ENCODE measurements at places on chromosomes 16 and 17. TPM values are rescaled to one million over a fixed set of nuclear protein-coding genes. Genes with fewer than 3 reads are reported as not detected.

- H3K27me3 ChIP-seq = peaks cover 26% of the 10 kb centered on the region
- no peaks in the 10 kb centered on the region for H3K36me3 ChIP-seq
- no peak overlapping the region for H3K4me3 ChIP-seq
- no peak overlapping the region for H3K27ac ChIP-seq
Measured at GRCh38 chr16:88955906-88956305, 21.1 kb downstream of the CBFA2T3 start.

DNA sequence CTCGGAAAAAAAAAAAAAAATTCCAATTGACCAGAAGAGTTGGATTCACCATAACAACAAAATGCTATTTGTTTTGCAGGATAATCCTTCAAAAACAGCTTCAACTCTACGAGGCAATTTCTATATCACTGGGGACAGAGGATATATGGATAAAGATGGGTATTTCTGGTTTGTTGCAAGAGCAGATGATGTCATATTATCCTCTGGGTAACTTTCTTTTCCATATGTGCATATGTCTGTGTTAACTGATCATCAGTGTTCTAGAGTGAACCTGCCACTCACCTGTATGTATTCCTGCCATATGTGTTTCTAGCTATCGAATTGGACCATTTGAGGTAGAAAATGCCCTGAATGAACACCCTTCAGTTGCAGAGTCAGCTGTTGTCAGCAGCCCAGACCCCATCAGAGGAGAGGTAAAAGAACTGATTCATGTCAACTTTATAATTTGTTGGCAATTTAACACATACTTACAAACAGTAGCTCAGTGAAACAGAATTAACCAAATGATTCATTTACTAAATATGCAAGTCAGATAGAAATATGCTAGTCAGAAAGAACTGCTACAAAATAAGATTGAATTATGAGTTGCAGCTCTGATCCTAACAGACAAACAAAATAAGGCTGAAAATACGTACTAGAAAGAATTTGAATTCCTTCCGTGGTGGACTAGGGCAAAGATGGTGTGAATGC, 14.2 kb downstream of the ERI2 start:
- peaks cover 2% of the 10 kb centered on the region for H3K36me3 ChIP-seq
- no peak for DNase-seq
- H3K4me3 ChIP-seq = no peak overlapping the region
- H3K4me1 ChIP-seq = no peaks in the 10 kb centered on the region
- no peak overlapping the region for H3K27ac ChIP-seq

DNA sequence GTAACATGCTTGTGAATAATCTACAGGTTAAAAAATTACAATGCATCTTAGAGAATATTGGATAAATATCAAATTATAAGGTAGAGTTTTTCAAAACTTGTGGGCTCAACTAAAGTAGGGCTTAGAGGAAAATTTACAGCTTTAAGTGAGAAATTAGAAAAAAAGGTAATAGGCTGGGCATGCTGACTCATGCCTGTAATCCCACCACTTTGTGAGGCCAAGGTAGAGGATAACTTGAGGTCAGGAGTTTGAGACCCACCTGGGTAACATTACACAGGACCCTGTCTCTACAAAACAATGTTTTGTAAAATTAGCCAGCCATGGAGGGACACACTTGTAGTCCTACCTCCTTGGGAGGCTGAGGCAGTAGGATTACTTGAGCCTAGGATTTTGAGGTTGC, 4.5 kb downstream of the ATF7IP2 start:
- peak overlapping the region; percentile 58 for H3K27ac ChIP-seq
- peaks cover 68% of the 10 kb centered on the region for H3K36me3 ChIP-seq
- no peak for DNase-seq

DNA sequence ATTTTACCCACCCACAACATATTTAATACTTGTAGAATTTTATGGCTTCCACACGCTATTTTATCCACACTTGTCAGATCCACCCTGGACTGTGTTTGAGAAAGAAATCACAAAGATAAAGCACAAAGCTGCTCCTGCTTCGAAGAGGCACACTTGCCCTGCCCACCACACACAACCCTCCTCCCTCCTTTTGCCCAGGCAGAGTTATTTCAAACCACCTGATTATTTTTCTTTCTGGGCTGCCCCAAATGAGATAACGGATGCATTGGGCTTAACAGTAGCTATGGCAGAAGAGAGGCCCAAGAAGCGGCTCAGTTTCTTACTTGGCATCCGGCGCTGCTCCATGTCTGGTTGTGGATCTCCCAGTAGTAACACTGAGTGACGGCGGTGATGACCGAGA, 27.2 kb downstream of the PKD1L3 start:
- DNase-seq = no peak
- no peaks in the 10 kb centered on the region for H3K4me1 ChIP-seq
- no peak overlapping the region for H3K27ac ChIP-seq
- peaks cover 2% of the 10 kb centered on the region for H3K27me3 ChIP-seq

The MYH8 gene
- total RNA-seq = not detected

DNA sequence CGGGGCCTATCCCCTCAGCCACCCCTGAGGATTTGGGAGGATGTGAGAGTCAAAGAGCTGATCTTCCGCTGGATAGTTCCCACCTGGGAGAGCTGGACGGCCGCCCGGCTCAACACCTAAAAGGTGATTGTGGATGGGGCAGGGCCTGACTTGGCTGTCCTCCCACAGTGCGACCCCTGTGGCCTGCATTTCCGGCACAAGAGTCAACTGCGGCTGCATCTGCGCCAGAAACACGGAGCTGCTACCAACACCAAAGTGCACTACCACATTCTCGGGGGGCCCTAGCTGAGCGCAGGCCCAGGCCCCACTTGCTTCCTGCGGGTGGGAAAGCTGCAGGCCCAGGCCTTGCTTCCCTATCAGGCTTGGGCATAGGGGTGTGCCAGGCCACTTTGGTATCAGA, 4.5 kb downstream of the BCL6B start:
- no peak overlapping the region for H3K27ac ChIP-seq
- no peaks in the 10 kb centered on the region for H3K27me3 ChIP-seq
- no peak overlapping the region for H3K4me3 ChIP-seq
- H3K4me1 ChIP-seq = peaks cover 46% of the 10 kb centered on the region

The NOG gene
- total RNA-seq = 23.5 TPM

DNA sequence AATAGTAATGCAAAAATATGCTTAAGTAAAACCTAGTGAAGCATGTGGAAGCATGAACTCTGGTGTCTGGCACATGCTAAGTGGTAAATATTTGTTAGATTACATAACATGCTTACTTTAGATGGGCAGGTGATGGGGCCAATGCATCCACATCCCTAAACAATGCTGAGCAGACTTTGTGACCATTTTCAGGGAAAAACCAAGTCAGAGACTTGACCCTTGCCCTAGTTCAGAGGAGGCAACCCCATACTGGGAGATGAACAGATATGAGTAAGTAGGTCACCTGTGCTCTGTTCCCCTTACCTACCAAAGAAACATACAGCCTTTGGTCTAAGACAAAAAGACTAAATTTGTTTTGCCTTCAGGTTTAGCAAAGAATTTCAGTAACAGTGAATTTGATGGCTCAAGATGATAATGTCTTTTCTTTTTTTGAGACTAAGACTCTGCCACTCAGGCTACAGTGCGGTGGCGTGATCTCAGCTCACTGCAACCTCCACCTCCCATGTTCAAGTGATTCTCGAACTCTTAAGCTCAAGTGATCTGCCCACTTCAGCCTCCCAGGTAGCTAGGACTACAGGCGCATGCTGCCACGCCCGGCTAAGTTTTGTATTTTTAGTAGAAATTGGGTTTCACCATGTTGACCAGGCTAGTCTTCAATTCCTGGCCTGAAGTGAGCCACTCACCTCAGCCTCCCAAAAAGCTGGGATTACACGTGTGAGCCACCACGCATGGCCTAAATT, 91.4 kb downstream of the HIC1 start:
- H3K36me3 ChIP-seq = peaks cover 7% of the 10 kb centered on the region
- DNase-seq = no peak
- peaks cover 14% of the 10 kb centered on the region for H3K4me1 ChIP-seq

- no peak for DNase-seq
- no peaks in the 10 kb centered on the region for H3K4me1 ChIP-seq
- no peak overlapping the region for H3K4me3 ChIP-seq
- H3K27me3 ChIP-seq = no peaks in the 10 kb centered on the region
- no peak overlapping the region for H3K27ac ChIP-seq
- peaks cover 22% of the 10 kb centered on the region for H3K36me3 ChIP-seq
Measured at GRCh38 chr16:11485676-11486075, 101.0 kb downstream of the LITAF start.

The CDC6 gene
- 110 TPM for total RNA-seq

GRCh38 chr17:31509805-31510177, 118.3 kb downstream of the RAB11FIP4 start:
- no peak for DNase-seq
- peak overlapping the region; percentile 76 for H3K4me3 ChIP-seq
- H3K27me3 ChIP-seq = no peaks in the 10 kb centered on the region
- H3K36me3 ChIP-seq = peaks cover 8% of the 10 kb centered on the region
- peak overlapping the region; percentile 98 for H3K27ac ChIP-seq

GRCh38 chr17:69485251-69485661, 70.8 kb downstream of the MAP2K6 start:
- no peak overlapping the region for H3K27ac ChIP-seq
- peaks cover 2% of the 10 kb centered on the region for H3K36me3 ChIP-seq
- H3K4me1 ChIP-seq = peaks cover 11% of the 10 kb centered on the region
- no peak overlapping the region for H3K4me3 ChIP-seq

The BCL6B gene
- 1.2 TPM for total RNA-seq

Data from activated CD8-positive, alpha-beta T cell treated with anti-CD3 and anti-CD28 coated beads for 36 hours (primary cell).